ENCODE measurements at places on chromosomes 11 and 22.

DNA sequence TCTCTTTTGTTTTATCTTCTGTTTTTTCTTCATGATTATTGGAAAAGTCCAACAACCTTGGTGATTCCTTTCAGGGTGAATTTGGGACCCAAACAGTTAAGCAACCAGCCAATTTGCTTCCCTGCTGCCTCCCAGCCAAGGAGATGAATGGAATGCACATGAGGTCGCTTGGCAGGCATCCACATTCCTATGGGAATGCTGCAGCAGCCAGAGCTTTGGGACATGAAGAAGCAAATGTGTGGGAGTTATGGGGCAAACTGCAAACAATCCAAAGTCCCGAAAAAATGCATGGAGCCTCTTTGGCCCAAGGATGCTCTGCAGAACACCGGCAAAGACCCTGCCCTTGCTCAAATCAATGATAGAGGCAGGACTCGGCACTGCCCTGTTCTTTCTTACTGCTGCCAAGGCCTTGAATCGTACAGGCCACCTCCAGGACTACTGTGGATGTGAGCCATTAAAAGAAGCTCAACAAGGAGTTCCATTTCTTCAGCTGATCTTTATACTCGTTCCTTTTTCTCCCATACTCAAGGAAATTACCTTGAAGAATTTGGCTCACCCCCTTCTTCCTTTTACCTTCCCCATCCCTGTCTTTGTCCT, 117.3 kb upstream of the TEAD1 start:
- DNase-seq = no peak

GRCh38 chr11:116691771-116692177, 81.0 kb downstream of the BUD13 start:
- DNase-seq = peak; percentile 56

- no peak for DNase-seq
Measured at GRCh38 chr11:128662960-128663359, 30.9 kb upstream of the FLI1 start.

DNA sequence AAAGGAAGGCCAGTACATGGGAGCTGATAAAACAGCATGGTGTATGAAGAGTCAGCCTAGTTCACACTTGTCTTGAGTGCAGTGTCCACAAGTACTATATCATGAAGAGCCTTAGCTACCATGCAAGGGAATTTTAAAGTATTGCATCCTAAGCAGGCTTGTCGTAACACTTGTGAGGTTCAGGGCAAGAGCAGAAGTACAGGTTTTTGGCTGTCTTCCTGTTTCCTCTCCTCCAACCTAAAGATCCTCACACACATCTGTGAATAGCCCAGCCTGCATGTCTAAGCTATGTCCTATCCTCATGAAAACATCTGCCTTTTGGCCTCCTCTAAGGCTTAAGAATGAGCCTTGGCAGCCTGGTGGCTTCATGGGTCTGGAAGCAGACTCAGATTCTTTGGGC, 34.6 kb upstream of the TMEM123 start:
- DNase-seq = no peak

DNA sequence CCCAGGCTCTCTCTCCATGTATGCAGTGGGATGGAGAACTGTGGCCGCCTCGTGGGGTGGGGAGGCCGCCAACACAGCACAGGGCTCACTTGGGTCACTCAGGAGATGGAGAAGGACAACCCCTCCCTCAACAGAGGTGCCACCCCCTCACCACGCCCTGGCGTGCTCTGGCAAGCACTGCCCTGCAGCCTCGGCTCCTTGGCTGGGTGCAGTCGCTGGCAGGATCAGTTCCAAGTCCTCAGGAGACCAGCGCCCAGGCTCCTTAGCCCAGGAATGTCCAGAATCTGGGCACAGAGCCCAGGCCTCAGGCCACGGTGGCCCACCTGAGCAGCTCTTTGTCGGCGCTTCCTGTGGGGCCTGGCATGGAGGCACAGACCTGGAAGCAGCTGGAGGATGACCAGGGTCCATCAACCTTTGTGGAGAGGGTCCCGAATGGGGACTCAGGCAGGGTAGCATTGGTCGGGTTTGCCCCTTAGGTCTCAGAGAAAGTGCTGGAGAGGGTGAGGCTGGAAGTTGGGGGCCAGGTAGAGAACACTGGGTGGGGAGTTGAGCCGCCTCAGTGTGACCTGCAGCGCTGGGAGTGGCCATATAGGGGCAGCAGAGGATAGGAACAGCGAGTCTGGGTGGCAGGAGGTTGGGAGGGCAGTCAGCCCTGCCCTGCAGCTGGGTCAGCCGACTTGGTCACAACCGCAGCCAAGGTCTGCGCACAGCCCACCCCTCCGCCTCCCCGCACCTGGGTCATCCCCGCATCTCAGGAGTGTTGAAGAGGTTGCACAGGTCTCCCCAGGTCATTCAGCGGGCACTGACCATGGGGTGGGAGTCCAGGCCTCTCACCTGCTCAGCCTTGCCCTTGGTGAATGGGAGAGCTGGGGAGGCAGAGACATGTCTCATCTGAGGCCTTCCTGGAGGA, 8.2 kb downstream of the SUSD2 start:
- peak; percentile 34 for DNase-seq

DNA sequence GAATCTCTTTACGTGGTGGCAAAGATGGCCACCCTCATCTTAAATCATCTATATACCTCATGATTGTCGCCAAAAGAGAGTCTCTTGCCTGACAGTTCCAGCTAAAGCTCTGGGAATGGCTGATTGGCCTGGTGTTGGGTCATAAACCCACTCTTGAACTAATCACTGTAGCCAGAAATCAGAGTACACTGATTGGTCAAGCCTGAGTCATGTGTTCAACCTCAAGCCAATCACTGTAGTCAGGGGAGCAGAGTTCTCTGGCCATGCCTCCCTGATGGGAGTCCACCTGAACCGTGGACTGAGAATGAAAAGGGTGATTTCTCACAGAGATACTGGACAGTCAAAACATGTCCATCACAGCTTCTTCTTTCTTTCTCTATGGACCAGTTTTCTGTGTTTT, 45.8 kb downstream of the RCN1 start:
- DNase-seq = no peak

DNA sequence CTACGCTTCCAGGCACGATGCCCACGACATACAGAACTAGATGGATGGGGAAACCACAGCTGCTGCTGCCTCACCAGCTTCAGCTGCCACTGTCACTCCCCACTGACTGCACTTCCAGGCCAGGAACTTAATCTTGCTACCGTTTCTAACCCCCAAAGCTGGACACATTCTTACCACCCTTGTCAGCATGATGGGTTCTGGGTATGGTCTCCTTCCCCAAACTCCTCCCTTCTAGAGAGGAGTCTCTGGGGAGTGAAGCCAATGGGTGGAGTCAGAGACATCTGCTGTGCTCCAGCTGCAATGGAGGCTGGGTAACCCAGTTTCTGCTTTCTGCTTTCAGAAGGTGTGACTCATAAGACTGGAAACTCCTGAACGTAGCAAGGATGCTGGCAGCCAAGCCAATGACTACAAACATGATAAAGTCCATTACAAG, 87.0 kb upstream of the THY1 start:
- peak; percentile 26 for DNase-seq

DNA sequence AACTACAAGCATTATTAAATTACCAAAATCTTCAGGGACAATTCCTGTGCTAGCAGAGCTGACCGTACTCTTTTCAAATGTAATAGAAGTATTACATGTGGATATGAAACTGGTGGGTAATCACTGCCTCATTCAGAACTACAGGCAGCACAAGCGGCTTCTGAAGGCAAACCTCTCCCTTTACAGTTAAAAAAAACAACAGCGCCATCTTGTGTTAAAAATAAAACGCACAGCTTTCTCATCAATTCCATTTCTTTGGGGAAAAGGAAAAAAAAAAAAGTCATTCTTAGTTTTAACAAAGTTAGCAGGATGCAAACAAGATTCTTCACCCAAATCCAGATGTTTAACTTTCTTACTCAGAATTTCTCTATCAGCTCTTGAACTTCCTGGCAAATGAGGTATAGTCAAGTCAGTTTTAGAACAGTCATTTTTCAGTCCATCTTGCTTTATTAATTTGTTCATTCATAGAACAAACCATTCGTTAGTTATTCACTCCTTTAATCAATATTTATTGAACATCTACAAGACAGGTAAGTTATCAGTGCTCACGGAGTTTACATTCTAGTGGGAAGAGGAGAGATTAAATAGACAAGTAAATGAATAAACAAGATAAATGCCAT, 331.8 kb upstream of the MPPED2 start:
- no peak for DNase-seq

DNA sequence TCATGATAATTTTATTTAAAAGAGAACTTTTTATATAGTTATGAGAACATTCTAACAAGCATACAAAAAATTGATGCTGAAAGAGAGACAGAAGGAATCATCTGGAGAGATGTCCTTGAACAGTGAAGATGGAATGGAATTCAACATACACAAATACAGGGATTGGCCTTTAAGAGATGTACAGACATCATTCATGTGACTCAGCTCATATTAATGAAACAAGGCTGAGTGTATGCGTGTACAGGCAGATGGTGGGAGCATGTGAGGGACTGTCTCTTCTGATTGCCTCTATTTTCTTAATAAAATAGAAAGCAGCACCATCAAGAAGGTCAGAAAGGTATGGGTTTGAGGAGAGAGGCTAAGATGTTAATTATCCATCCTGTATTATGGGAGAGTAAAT, 793.3 kb downstream of the CNTN5 start:
- DNase-seq = no peak

DNA sequence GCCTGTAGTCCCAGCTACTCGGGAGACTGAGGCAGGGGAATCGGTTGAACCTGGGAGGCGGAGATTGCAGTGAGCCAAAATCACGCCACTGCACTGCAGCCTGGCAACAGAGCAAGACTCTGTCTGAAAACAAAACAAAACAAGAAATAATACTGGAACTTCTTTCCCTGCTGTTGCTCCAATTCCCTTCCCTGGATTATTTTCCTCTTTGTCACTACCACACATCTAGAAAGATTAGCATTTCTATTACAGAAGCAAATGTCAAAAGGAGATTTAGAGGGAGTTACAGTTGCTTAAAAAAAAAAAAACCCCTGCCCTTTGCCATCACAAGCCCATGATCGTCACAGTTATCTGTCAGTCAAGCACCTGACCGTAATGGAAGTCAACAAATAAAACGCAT, 17.7 kb upstream of the SCGB1D1 start:
- DNase-seq = no peak

DNA sequence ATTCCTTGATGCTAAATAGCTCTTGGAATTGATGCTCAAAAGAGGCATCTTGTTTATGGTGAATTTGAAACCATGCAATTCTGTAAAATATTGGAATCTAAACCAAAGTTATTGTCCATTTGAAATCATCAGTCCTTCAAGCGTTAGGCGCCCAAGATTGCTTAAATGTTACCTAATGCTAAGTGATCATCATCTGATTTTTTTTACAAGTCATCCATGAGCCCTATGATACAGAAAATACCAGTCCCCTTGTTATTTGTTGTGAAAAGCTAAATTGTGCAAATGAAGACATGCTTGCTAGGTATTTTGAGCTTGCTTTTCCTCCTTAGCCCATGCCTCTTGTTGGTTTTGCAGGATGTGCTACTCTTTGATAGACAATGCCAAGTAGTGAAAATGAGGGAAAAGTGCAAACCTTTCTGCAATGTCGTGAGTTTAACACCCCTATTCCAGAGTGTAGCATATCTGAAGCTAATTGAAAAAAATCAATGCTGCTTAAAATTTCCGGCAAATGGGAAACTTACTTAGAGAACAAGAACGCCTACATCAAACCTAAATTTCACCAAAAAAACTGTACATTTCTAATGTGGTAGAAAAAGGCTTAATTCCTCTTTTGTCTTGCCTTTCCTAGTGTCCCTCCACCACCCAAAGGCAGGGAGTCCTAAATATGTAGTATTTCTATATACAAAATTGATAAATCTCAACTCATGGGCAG, 1.9 kb downstream of the GRK3 start:
- DNase-seq = no peak

GRCh38 chr11:1534682-1535081, 37.4 kb downstream of the DUSP8 start:
- DNase-seq = no peak

- DNase-seq = no peak
Measured at GRCh38 chr22:39395936-39396796, 3.4 kb upstream of the TAB1 start.

GRCh38 chr11:85266646-85267045, 360.5 kb downstream of the DLG2 start:
- no peak for DNase-seq

- DNase-seq = no peak
Measured at GRCh38 chr22:26302726-26303125, 126.3 kb upstream of the ASPHD2 start.

GRCh38 chr11:2268729-2269600, 1.4 kb downstream of the ASCL2 start:
- peak; percentile 88 for DNase-seq

GRCh38 chr22:39871008-39871798, 22.4 kb downstream of the ENTHD1 start:
- no peak for DNase-seq

DNA sequence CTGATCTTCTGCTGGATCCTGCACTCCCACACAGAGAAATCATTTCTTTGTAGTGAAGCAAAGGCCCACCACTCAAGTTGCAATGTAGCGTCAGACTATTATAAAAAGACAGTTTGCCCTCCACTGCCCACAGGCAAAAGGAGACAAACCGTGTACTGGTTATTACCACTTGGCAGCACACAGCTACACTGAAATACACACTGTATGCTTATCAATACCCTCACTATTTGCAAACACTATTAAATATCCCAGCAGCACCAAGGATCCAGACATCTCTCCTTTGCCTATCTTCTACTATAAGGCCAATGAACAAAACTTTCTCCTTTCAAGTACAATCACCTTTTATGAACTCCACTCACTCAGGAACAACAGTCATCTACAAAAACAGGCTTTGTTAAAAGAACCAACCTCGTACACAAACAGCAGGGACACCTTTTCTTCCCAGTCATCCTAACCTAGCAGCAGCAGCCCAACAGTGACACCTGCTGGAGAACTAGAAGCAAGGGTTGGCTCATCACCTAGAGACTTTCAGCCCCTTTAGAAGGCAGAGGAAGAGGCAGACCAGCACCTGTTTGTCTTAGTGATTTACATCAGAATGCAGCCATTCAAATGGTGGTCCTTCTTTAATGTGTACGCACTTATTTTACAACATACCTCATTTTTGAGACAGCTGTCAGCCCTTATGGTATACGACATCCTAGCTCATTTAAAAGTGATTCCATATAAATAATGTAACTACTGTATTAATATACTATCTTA, 56.1 kb downstream of the AMBRA1 start:
- DNase-seq = peak; percentile 73

DNA sequence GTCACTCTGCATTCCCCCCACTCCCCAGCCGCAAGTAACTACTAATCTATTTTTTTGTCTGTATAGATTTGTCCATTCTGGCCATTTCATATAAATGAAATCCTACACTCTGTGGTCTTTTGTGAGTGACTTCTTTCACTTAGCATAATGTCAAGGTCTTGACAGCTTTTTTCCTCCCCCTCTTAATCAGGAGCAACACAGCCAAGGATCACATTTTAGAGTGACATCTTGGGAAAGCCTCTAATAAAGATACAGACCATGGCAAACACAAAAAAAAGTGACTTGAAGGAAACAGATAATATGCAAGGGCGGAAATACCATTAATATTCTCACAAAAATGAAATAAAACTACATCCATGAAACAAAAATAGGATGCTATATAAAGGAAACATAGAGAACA, 43.9 kb downstream of the RAB30 start:
- DNase-seq = no peak

- no peak for DNase-seq
Measured at GRCh38 chr11:72629266-72629665, 45.0 kb downstream of the PDE2A start.

GRCh38 chr11:112817376-112817775, 143.8 kb upstream of the NCAM1 start:
- DNase-seq = no peak

- no peak for DNase-seq
Measured at GRCh38 chr11:102680945-102681344, 24.6 kb downstream of the MMP27 start.

- peak; percentile 44 for DNase-seq
Measured at GRCh38 chr11:82959987-82960778, 58.6 kb downstream of the DDIAS start.
